ENCODE measurements at places on chromosomes 6 and 20. TPM values are rescaled to one million over a fixed set of nuclear protein-coding genes. Genes with fewer than 3 reads are reported as not detected.

TRIM40 gene
- not detected for total RNA-seq

SPATA25 gene
- total RNA-seq: 7.3 TPM

- DNase-seq: no peak
Observed at GRCh38 chr6:36492621-36493020, 49.8 kb downstream of the KCTD20 start.

GRCh38 chr6:130019326-130020072, 1.1 kb downstream of the L3MBTL3 start:
- peak; percentile 24 for DNase-seq

- no peak for DNase-seq
Observed at GRCh38 chr20:31821427-31821826, 2.3 kb downstream of the MYLK2 start.

GRCh38 chr6:29236060-29236459, 65.4 kb downstream of the OR2J2 start:
- DNase-seq: no peak

DNA sequence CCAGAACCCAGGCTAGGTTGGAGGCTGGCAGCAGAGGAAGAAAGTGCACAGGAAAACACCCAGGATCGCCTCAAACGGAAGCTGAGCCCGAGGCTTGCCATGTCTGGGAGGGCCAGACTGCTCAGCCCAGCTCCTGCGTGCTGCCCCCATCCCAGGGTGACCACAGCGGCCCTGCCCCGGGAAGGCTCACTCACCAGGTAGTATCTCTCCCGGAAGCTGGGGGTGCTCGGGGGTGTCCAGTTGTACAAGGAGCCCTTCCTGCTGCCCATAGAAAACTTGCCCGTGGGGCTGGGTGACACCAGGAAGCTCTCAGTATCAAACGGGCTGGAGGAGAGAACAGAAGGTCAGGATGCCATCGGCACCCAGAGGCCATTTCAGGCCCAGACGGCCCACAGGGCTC, 86.9 kb downstream of the RIPOR3 start:
- DNase-seq: no peak

- DNase-seq: no peak
Observed at GRCh38 chr20:25194333-25194972, 1.1 kb upstream of the ENTPD6 start.

- DNase-seq: no peak
Observed at GRCh38 chr6:90066697-90067096, 172.4 kb downstream of the GJA10 start.

DNA sequence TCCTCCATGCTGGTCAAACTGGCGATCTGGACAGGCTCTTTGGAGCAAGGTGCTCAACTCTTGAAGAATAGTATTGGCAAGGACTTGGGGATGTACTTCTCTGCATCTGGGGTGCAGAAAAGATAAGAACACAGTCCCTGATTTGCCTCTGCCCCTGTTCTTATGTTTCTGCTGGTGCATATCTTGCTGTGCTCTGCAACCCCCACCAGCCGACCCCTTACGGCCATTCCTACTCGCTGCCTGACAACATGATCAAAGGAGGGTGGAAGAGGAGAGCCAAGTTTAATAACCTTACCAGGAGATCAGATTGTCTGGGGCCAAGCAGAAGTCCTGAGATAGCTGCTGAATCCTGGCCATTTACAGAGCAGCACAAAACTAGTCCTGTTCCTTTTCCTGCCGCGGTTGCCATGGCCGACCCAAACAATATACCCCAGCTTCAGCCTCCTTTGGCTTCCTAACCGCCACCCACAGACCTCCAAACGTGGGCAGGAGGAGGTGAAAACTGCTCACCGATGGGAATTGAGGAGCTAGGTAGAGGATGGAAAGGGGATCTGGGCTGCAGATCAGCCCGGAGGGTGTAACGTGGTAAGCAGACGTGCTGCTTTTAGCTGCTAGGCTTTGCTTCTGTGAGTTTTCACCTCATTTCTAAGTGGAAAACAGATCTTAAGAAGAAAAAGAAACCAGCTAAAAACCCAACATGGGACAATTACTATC, 60.9 kb downstream of the ATXN1 start:
- no peak for DNase-seq

All from tibial nerve (tissue), 4 donors.